NCI-H1092 (cell line): ENCODE measurements at places on chromosomes 13 and 19.

- DNase-seq, result peak; percentile 36
Measured at GRCh38 chr19:50357178-50358100, 8.0 kb downstream of the NAPSA start.

DNA sequence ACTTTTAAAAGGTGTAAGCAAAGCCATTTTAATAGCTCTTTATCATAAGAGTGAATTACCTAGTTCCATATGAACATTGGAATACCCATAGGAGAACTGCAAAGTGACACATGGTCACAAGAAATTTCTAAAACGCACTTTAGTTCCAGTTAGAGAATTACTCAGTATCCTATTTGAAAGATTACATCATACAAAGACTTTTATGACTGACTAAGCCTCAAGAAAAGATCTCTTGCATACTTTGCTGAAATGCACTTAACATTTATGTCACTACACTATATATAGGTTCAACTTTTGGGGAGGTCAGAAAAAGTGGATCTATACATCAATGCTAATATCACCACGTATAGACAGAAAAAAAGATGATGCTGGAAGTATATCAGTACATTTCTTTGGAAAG, 7.1 kb downstream of the PCDH9 start:
- no peak for DNase-seq

GRCh38 chr13:110010404-110011138, 224.2 kb upstream of the IRS2 start:
- no peak for DNase-seq

GRCh38 chr19:8835446-8835845, 3.3 kb downstream of the MBD3L1 start:
- no peak for DNase-seq

DNA sequence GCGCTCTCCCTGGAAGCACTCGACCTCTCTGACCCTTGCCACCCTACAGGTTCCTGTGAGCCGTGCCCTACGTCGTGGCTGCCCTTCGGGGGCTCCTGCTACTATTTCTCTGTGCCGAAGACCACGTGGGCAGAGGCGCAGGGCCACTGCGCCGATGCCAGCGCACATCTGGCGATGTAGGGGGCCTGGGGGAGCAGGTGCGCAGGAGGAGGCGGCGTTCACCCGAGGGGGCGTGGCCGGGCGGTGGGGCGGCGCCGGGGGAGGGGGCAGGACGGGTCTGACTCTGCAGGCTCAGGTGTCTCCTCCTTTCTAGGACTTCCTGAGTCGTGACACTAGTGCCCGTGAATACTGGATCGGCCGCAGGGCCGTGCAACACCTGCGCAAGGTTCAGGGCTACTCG, 26.4 kb downstream of the CLEC4M start:
- DNase-seq, result no peak

DNA sequence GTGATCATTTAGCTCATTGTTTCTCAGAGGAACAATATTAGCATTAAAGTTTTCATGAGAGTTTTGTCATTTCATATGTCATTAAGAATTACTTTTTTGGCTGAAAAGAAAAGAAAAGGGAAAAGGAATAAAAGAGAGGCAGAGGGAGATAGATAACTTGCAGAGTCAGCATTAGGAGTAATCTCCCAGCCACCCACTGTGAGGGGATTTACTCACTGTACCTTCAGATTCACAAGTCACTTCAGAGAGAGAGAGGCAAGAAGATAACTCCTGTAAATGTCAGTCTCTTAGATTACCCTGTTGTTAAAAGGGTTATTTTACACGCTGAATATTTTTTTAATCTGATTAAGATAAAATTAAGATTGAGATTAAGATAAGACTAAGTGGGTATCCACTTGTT, 125.2 kb downstream of the POU4F1 start:
- no peak for DNase-seq

- DNase-seq, result peak; percentile 5
Measured at GRCh38 chr13:36819739-36820090, 693 bp downstream of the RFXAP start.

DNA sequence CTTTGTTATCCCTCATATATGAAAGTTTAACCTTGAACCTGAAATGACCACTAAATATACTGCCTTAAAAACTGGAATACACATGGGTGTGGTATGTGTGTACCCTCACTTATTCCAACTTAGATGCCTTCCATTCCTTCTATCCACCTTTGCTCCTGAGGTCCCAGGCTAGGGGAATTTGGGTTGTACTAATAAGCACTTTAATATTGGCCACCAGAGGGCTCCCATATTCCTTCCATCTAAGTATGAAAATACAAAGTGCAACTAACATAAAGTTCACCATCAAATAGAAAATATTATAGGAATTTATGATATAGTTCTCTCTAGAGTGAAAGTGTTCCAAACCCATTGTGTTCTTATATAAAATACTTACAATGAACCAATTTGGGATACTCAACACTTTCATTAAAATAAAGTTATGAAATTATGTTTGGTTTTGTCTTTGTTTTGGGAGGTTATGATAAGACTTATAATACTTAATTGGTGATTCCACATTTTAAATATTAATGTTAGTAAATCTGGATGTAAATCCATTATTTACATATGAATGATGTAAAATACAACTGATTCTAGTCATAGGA, 62.3 kb downstream of the ITGBL1 start:
- DNase-seq, result peak; percentile 67

- no peak for DNase-seq
Measured at GRCh38 chr13:73428137-73428536, 369.3 kb downstream of the KLF5 start.

- peak; percentile 73 for DNase-seq
Measured at GRCh38 chr19:13002166-13002898, 7.1 kb downstream of the NFIX start.

DNA sequence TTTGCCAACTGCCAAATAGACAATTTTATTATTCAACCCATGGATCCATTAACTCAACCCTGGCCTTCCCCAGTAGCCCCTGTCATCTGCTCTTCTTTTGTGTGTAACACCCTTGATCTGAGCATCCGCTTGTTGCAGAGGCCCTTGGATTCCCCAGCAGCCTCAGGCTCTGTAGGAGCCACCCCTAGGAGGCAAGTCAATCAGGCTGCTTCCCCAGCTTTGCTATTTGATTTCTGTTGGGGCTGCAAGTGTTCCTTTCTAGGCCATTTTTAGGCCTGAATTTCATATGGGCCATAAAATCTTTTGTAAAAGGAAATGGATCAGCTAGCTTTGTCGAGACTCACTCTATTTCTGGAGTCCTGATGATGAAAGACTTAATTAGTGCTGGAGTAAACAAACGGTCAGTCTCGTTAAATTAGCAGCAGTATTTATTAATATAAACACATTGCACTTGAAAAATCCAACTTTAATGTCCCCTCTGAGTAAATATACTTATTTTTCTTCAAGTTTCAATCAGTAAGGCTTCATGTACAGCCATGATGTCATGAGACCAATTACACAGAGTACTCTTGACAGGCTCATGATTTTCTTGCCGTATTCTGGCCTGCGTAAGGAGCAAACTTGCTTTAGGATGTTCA, 105.3 kb downstream of the RGCC start:
- no peak for DNase-seq

DNA sequence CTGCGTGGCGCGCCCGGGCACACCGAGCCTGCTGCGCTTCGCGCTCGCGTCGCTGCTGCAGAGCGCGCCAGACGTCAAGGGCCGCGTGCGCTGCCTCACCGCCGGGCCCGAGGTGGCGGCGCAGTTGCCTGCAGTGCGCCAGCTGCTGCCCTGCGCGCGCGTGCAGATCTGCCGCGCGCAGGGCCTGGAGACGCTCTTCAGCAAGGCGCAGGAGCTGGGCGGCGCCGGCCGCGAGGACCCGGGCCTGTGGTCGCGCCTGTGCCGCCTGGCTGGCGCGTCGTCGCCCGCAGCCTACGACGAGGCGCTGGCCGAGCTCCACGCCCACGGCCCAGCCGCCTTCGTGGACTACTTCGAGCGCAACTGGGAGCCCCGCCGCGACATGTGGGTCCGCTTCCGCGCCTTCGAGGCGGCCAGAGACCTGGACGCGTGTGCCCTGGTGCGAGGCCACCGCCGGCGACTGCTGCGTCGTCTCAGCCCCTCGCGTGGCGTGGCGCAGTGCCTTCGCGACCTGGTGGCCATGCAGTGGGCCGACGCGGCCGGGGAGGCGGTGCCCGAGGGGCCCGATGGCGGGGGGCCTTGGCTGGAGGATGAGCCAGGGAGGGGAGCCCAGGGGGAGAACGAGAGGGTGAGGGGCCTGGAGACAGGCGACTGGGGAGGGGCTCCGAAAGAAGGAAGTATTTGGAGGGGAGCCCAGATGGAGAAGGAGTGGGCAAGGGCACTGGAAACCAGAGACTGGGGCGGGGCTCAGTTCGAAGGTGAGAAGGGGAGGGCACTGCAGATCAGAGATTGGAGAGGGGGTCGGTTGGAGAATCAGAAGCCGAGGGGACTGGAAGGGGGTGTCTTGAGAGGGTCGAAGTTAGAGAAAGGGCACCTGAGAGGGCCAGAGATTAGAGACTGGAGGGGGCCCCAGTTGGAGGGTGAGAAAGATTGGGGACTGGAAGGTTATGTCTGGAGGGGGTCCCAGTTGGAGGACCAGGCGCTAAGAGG, 24.7 kb downstream of the ZSWIM9 start:
- DNase-seq, result no peak

GRCh38 chr13:41111454-41111853, 21.1 kb downstream of the KBTBD6 start:
- no peak for DNase-seq

GRCh38 chr13:80562433-80563156, 221.7 kb upstream of the SPRY2 start:
- DNase-seq, result peak; percentile 69

DNA sequence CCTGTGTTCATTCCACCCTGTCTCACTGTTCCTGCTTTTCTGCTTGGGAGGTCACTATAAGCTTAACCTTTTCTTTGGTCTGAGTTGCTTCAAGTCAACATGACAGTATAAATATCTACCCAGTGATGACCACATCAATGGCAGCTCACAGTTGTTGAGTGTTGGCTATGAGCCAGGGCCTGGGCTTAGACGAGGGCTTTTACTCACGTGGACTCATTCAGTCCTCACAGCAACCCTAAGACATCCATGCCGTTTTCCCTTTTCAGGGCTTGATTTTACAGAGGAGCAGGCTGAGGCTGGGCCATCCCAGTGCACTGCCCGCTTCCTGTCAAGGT, 10.2 kb upstream of the CCDC97 start:
- no peak for DNase-seq

DNA sequence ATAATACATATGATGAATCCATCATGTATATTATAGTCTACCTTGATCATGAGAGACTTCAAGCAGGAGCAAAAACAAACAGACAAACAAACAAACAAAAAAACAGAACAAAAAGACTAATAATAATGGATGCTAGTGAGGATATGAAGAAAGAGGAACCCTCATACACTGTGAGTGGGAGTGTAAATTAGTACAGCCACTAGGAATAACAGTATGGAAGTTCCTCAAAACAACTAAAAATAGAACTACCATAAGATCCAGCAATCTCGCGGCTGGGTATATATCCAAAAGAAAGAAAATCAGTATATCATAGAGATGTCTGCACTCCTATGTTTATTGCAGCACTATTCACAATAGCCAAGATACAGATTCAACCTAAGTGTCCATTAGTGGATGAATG, 7.0 kb upstream of the DLEU7 start:
- DNase-seq, result no peak

- DNase-seq, result no peak
Measured at GRCh38 chr19:29505097-29505824, 20.5 kb upstream of the VSTM2B start.

- peak; percentile 41 for DNase-seq
Measured at GRCh38 chr13:27171244-27171826, at the start of gene USP12. Gene USP12 (minus strand): TSS chr13:27171811. CDS start chr13:27171639, 172 bp downstream.

- no peak for DNase-seq
Measured at GRCh38 chr13:24183741-24184182, 23.2 kb downstream of the SPATA13 start.

DNA sequence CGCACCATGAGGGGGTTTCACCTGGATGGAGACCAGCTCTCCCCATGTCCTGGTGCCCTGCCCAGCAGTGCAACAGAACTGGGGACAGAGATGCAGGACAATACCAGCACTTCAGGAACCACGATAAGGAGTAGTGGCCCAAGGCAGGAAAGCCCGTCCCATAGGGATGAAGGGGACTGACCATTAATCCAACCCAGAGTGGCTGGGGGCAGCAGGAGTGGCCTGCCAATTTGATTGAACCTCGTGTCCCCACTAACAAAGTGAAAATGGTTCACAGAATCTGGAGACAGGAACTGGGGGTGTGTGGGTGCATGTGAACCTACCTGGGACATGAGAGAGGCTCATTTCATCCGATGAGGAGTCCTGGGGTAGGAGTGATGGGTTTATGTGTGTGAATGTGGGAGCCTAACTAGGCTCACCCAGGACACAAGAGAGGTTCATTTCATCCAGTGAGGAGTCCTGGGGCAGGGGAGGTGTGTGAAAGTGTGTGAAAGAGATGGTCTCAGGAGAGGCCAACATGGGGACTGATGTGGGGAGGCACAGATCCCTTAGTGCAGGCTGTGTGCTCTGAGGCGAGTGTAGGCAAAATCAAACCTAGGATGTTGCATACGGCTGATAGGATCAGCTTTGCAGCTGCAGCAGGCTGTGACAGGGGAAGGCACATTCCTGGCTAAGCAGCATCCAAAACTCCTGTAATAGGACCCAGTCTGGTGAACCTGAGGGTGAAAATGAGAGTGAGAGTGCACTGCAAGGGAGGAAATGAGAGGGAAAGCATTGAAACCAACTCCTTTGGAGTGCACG, 98.2 kb downstream of the ZNF429 start:
- no peak for DNase-seq

DNA sequence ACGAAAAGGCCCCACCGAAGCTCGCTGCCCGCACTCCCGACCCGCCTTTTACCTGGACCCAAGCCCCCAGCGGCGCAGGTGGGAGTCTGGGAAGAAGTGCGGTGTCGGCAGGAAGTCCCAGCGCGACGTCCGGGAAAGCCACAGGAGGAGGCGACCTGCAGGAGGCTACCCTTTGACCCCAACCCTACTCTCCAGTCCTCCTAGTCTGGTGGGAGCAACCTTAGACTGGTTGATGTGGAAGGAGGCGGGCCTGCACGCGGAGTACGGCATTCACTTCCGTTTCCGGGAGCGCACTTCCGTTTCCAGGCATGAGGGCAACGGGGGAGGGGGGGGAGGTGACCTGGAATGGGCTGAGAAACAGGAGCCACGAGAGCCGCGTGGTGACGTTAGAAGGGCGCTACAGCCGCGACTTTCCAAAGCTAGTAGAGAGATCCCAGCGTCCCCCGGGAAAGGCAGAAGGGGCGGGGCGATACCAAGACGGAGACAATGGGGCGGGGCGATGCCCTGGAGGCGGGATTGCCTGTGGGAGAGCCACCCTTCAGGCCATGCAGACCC, 28.5 kb downstream of the ZNF266 start:
- DNase-seq, result peak; percentile 71

DNA sequence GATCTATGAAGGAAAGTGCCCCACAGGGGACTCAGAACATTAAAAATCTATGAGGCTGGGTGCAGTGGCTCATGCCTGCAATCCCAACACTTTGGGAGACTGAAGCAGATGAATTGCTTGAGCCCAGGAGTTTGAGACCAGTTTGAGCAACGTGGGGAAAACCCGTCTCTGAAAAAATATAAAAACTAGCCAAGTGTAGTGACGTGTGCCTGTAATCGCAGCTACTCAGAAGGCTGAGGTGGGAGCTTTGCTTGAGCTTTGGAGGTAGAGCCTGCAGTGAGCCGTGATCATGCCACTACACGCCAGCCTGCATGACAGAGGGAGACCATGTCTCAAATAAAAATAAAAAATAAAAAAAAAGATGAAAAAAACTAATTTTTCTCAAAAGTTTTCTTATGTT, 1070.6 kb downstream of the PCDH9 start:
- no peak for DNase-seq
